CD14-positive monocyte (primary cell): ENCODE measurements at places on chromosomes 5 and 9. TPM values are rescaled to one million over a fixed set of nuclear protein-coding genes. Genes with fewer than 3 reads are reported as not detected.

GRCh38 chr9:33163433-33164137 is 3.6 kb downstream of the B4GALT1 start:
- peak overlapping the region; percentile 95 for H3K4me3 ChIP-seq
- H3K27ac ChIP-seq, result peak overlapping the region; percentile 99
- no peaks in the 10 kb centered on the region for H3K27me3 ChIP-seq

GRCh38 chr9:108761655-108762347 is 94.0 kb downstream of the ACTL7B start:
- H3K27me3 ChIP-seq, result no peaks in the 10 kb centered on the region
- no peaks in the 10 kb centered on the region for H3K36me3 ChIP-seq
- H3K4me1 ChIP-seq, result peaks cover 12% of the 10 kb centered on the region
- DNase-seq, result peak; percentile 48
- H3K27ac ChIP-seq, result no peak overlapping the region

DNA sequence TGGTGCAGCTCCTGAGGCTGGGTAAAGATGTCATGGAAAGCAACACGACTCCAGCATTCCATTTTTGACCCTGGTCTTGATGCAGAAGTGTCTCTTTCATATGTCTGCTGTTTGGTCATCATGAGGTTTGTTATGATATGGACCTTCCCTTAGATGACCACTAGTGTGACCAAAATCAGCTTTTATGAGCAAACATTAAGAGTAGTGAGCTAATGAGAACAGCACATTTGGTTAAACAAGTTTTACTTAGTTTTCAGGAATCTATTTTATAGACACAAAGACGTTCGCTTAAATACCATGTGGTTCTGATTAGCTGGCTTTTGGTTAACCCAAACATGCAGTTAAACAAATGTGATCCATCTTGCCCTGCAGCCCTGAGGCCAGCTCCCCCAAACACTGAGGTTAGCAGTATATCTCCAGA is 56.7 kb upstream of the ACTBL2 start:
- no peak for DNase-seq
- no peaks in the 10 kb centered on the region for H3K36me3 ChIP-seq
- no peak overlapping the region for H3K4me3 ChIP-seq
- H3K27me3 ChIP-seq, result no peaks in the 10 kb centered on the region
- no peaks in the 10 kb centered on the region for H3K4me1 ChIP-seq

DNA sequence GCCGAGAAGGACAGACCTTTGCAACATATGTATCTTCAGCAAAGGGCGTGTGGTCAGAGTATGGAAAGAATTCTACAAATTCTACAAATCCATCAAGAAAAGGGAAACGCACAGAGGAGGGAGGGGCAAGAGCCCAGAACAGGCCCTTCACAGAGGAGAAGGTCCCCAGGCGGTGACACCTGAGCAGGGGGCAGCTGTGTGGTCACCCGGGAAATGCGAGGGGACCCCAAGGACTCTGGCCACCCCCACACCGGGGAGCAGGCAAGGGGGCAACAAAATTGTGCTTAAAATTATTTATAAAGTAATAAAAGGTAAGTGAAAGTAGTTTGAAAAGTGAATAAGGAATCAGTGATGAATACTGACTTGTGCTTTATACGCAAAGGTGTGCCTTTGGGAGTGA is 17.6 kb downstream of the NACC2 start:
- no peak overlapping the region for H3K4me3 ChIP-seq
- DNase-seq, result no peak
- H3K27ac ChIP-seq, result peak overlapping the region; percentile 99
- H3K4me1 ChIP-seq, result peaks cover 81% of the 10 kb centered on the region

- H3K27ac ChIP-seq, result no peak overlapping the region
- no peaks in the 10 kb centered on the region for H3K36me3 ChIP-seq
- H3K4me3 ChIP-seq, result no peak overlapping the region
- DNase-seq, result no peak
- no peaks in the 10 kb centered on the region for H3K4me1 ChIP-seq
Measured at GRCh38 chr5:180454752-180455151, 39.4 kb upstream of the CNOT6 start.

- H3K4me3 ChIP-seq, result no peak overlapping the region
- H3K27me3 ChIP-seq, result no peaks in the 10 kb centered on the region
- no peak overlapping the region for H3K27ac ChIP-seq
Measured at GRCh38 chr5:17094830-17095229, 122.6 kb upstream of the BASP1 start.

DNA sequence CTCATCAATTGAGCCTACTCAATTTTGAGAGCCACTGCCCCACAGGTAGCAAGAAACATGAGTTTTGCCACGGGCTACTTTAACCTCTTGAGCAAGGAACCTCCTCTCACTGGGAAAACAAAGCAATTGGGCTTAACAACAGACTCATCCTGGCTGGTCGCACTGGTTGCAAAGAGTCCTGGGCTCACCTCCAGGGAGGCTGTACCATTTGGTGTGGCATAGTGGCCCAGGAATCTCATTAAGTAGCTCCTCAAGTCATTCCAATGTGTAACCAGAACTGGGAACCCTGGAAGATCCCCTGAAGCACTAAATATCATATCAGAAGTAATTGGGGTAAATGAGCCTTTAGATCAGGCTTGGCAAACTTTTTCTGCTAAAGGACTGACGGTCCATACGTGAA is 78.5 kb downstream of the MYO10 start:
- no peaks in the 10 kb centered on the region for H3K27me3 ChIP-seq
- DNase-seq, result no peak
- H3K36me3 ChIP-seq, result no peaks in the 10 kb centered on the region
- no peaks in the 10 kb centered on the region for H3K4me1 ChIP-seq

SPATA31E1 gene
- not detected for polyA plus RNA-seq
